ENCODE measurements at places on chromosomes 11 and 22.
A peak's percentile ranks its signal among the peaks of the same experiment; 100 is the strongest.

- no peak for DNase-seq
Measured at GRCh38 chr22:42937164-42937843, 77.6 kb downstream of the PACSIN2 start.

DNA sequence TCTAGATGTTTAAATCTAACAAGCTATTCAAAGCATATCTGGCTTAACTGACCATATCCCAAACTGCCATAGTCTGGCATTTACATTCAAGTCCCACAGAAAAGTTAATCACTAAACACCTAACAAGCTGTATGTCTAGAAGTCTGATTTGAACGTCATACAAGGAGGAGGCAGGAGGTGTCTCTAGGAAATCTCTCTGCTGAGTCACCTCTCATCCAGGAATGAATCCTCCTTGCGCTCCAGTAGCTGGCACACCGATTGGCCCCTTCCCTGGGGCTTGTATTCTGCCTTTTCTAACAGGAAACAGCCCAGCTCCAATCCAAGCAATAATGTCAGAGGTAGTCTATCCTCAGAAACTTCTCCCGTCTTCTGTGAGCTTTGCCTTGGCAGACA is 31.8 kb downstream of the FEZ1 start:
- no peak for DNase-seq

DNA sequence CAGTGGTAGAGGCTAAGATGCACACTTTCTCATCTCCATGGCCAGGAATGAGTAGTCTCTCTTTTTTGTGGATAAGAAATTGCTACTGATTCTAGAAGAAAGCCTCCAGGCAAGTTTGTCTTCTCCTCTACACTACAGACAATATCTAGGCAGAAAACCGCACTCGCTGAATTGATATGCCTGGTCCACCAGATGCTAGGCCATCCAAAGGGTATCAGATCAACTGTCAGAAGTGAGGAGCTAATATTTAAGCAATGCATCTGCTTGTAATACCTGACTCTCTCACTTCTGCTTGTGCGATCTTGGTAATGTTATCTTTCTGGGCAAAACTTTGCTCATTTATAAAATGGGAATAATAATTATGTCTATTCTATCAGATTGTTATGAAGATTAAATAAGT is 45.0 kb downstream of the CASP12 start:
- DNase-seq = no peak

- DNase-seq = no peak
Measured at GRCh38 chr11:19394525-19395016, 153.8 kb upstream of the E2F8 start.

GRCh38 chr11:118105657-118106305 is 19.0 kb upstream of the SMIM35 start:
- DNase-seq = no peak

GRCh38 chr11:110207123-110207522 is 89.3 kb downstream of the RDX start:
- no peak for DNase-seq

DNA sequence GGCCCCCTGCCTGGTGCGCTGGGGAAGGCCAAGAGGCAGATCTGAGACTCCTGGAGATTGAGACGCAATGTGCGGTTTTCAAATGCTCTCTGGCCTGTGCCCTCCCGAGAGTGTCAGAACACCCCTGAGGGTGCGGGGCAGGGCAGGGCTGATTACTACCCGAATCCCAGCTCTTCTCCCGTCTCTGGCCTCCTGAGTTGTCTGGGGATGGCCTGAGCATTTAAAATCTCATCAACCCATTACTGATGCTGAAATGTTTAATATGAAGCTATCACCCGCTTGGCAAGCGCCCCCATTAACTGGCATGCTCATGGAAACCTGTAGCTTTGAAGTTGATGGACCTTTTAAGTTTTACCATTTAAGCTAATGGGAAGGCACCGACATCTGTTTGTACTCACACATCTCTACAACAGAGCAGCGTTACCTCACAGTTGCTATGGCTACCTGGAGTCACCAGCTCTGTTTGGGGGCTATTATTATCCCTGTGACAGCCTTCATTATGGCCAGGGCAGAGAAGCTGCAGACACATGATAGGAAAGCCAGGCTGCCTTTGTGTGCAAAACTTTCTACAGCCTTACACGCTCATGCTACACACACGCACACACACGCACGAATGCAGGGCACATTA is 3.6 kb upstream of the MB start:
- DNase-seq = no peak

- no peak for DNase-seq
Measured at GRCh38 chr11:11501546-11502262, 120.1 kb downstream of the GALNT18 start.

DNA sequence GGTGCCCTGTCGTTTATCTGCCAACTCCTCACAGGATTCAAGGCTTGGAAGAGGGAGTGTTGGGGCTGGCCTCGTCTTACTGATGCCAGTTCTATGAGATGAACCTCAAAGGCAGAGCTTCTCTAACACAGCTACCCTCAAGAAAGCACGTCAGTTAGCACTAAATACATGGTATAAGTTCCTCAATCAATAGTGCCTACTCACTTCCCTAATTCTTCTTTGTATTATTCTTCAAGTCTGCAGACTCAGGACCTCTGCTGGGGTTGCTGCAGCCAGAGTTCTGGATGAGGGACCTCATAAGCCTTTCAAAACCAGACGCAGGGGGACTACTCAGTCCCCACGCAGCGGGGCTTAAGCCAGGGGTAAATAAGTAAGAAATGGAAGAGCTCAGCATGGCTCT is 118.3 kb downstream of the VPREB1 start:
- DNase-seq = no peak

GRCh38 chr11:36672815-36673450 is 74.9 kb upstream of the RAG2 start:
- no peak for DNase-seq

- DNase-seq = no peak
Measured at GRCh38 chr11:14331476-14332136, 27.4 kb downstream of the RRAS2 start.

GRCh38 chr11:18752502-18752901 is 26.5 kb upstream of the IGSF22 start:
- no peak for DNase-seq

DNA sequence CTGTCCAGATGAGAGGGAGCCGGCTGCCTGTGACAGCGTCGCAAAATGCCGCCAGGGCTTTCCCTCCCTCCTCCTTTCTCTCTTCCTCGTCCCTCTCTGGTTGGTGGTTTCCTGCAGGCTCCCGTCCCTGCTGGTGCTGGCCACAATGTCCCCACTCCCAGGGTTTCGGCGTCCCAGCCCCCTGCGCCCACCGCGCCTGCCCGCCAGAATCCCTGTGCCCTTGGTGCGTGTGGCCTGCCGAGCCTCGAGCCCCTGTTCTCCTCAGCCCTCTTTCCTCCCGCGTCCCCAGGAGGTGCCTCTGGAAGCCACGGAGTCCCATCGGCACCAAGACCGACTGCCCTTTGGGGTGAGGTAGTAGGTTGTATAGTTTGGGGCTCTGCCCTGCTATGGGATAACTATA is 37.9 kb upstream of the PPARA start:
- no peak for DNase-seq

- DNase-seq = peak; percentile 64
Measured at GRCh38 chr22:22753526-22754267, 109.3 kb downstream of the GGTLC2 start.
